ENCODE measurements at places on chromosomes 4 and X.

- DNase-seq = peak; percentile 33
Measured at GRCh38 chr4:67581208-67581857, 22.8 kb downstream of the STAP1 start.

- no peak for DNase-seq
Measured at GRCh38 chr4:9811806-9812205, 30.4 kb downstream of the DRD5 start.

GRCh38 chrX:130829526-130830515, 73.2 kb downstream of the ENOX2 start:
- no peak for DNase-seq

DNA sequence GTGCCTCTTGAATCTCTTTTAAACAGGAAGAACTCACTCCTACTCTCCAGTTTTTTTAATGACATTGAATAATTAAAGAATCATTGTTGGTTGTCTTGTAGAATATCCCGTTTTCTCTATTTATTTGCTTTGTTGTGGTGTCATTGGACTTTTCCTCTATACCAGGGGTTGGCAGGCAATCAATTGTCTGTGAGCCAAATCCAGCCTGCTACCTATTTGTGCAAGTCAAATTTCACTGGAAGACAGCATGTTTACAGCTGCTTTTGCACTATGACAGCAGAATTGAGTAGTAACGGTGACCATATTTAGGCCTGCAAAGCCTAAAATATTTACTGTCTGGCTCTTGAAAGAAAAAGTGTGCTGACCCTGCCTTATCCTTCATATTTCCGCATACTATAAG, 34.8 kb downstream of the POLA1 start:
- no peak for DNase-seq

GRCh38 chr4:147943159-147943638, 211.3 kb downstream of the ARHGAP10 start:
- peak; percentile 40 for DNase-seq
